Esophagus mucosa (tissue), 1 donor: ENCODE measurements at places on chromosomes 11 and 22. TPM values are rescaled to one million over a fixed set of nuclear protein-coding genes. Genes with fewer than 3 reads are reported as not detected.

DNA sequence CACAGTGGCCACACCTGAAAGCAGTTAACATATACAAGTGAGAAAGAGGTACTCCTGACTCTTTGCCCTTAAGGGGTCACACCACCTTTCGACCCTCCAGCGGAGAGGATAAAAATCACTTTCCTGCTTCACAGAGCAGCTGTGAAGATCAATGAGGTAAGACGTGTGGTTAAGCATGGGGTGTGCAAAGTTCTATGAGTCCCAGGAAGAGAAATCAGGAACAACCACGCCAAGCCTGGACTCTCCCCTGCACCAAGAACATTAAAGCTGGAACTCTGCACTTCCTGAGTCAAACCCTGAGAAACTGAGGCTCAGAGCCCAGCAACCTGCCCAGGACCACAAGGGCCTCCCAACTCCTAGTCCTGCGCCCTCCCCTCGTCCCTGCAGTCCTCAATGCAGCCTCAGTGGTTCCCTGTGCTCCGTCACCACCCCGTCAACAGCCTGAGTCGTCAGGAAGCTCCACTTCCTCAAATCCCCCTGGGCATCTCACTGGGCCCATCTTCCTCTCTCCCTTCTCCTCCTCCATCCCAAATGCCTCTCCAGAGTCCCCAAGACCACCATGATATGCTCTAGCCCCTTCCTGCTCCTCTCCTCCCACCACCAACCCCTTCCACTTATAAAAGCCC is 17.7 kb downstream of the TNKS1BP1 start:
- ATAC-seq = no peak

- peak; percentile 4 for ATAC-seq
These were observed 1.6 kb downstream of the MCAM start for GRCh38 chr11:119315131-119316015.

DNA sequence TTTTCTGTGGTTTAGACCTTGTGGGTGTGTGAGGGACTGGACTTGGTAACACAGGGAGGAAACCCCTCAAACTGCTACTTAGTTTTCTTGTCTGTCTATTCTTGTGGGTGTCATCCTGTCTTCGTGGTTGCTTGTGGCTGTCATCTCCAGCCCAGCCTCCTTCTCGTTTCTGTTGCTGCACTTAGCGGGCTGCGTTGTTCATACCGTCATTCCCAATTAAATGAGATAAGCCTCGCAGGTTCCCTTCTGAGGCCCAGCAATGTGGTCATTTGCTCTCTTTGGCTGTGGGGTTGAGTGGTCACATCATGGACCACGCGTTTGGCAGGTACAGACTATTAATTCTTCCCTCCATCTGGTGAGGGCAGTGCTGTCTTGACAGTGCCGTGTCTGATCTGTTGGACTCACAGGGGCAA is 18.8 kb downstream of the PANX1 start:
- ATAC-seq = no peak

GRCh38 chr11:31913985-31914384 is 102.9 kb upstream of the PAX6 start:
- no peak for ATAC-seq

DNA sequence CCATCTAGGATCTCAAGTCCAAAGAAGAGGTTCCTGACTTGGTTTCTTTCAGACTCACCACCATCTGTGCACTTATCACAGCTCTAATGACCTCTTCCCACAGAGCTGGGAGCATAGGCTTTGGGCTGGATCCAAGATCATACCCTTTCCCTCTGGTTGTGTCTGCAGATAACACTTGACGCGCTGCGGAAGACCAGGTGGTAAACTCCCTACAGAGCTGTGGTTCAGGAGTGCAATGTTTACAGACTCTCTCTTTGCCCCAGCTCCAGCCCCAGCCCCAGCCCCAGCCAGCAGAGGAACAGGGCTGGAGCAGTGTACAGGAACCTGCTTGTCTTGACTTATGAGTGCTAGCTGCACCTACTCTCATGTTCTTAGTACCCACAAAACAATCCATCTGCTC is 274.4 kb upstream of the SYN3 start:
- ATAC-seq = no peak

GRCh38 chr11:115965767-115966504 is 461.7 kb upstream of the CADM1 start:
- ATAC-seq = no peak

DNA sequence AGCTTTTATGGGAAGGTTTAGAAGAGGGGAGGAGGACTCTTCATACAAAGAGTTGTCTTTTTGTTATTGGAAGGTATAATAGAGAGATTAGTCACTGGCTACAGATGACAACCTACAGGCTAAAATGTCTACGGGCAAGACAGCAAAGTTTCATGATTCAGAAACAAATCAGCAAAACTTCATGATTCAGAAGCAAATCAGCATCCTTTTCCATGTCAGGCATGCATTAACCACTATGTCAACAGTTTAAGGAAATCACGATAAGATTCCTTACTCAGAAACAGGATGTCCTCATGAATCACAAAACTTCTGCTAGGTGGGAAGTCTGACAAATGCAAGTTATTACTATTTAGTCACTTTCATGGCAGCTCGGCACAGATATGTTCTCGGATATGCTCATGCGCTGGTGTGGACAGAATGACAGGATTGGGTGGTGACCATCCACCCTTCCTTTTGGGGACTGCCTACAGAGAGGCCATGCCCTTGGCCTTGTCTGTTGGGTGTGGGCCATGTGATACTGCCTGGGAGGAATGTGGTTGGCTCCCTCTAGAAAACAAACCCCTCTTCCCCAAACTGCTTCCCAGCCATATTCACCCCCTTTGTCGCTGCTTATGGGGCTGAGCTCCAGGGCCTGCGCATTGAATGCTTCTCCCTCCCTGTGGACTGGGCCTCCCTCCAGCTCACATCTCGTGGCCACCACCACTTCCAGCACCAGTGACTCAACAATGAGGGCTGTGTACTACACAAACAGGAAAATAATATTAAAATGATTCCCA is 10.1 kb downstream of the C11orf91 start:
- ATAC-seq = peak; percentile 79

DNA sequence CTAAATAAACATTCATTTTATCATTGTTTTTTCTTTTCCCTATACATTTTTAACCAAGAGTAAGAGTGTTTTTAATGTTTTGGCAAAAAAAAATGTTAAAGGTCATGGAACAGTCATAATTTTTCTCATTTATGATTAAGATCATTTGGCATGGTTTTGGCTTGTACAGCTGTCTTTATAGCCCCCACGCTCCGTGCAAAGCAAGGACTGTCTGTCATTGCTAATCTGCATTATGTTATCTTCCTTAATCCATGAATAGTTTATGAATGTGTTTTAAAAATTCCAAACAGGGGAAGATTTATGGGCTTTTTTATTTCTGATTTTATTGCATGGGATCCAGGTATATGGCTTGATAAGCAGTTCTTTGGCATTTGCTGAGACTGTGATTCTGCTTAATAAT is 28.1 kb downstream of the PGM2L1 start:
- no peak for ATAC-seq

DNA sequence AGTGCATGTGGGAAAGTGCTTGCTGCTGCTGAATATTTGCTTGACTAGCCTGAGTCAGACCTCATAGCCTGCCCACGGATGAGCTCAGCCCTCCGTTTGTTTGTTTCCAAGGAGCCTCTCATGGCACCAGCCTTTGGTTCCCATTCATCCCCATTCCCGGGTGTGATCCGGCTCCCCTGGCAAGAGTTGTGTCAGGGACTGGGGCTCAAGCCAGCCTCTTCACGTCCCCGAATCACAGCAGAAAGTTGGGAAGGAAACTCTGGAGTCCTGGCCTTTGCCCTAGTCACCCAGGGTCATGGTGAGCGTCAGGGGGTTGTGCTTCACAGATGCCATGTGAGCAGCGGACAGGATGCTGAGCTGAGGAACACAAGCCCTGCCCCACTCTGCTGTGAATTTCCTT is 13.8 kb downstream of the SEC14L3 start:
- ATAC-seq = no peak

GRCh38 chr11:19447150-19447566 is 206.4 kb upstream of the E2F8 start:
- ATAC-seq = peak; percentile 48

- ATAC-seq = no peak
These were observed 18.7 kb downstream of the SCUBE2 start for GRCh38 chr11:9072626-9073176.

- ATAC-seq = no peak
These were observed 88.1 kb downstream of the TP53I11 start for GRCh38 chr11:44862558-44863101.

DNA sequence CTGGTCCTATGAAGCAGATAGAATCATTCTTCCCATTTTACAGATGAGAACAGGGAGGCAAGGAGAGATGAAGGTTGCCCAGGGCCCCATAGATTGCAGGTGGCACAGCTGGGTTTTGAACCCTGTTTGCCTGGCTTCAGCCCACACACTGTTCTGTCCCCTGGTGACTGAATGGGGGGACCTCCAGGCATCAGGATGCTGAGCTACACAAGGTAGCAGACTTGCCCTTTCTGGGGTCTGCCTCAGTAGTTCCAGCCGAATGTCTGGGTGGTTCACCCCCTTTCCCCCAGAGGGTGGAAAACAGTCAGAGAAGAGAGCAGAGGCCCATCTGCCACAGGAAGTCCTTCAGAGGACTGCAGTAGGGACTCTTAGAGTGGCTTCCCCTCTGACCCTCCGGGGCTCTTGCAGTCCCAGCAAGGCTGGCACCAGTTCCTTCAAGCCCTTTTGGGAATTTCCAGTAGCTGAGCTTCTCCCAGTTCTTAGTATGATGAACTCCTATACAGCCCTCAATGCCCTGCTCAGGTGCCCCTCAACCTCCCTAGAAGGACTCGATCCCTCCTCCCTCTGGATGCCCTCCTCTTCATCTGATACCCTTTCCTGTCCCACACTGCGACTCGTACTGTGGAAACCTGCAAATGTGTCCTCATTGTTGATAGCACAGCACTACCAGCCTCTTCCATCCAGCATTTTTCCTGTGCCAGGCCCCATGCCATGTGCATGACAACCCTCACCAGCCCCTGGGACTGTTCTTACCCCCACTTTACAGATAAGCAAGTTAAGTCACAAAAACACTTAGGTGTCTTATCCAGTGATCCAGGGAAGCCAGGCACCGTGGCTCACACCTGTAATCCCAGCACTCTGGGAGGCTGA is 82.8 kb downstream of the IGLL1 start:
- ATAC-seq = no peak

DNA sequence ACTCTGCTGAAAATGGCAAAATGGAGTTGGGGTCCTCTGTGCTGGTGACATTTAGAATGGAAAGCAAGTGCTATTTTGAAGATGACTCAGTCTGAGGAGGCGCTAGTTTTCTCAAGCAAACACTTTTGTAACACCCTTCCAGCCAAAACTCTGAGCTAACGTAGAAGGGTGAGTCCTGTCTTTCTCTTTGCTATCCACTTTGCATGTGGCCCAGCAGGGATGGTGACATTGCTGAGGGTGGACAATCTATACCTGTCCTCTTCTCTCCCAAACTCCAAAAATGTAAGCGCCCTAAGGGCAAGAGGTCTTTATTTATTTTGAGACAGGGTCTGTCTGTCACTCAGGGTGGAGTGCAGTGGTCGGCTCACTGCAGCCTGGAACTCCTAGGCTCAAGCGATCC is 3.6 kb upstream of the KAT5 start:
- ATAC-seq = no peak

- no peak for ATAC-seq
These were observed 797 bp upstream of the B3GAT3 start for GRCh38 chr11:62622476-62623089.

- ATAC-seq = no peak
These were observed 103.5 kb downstream of the MICAL2 start for GRCh38 chr11:12213883-12214282.

GRCh38 chr11:17472467-17472866 is 4.2 kb downstream of the ABCC8 start:
- ATAC-seq = no peak

DNA sequence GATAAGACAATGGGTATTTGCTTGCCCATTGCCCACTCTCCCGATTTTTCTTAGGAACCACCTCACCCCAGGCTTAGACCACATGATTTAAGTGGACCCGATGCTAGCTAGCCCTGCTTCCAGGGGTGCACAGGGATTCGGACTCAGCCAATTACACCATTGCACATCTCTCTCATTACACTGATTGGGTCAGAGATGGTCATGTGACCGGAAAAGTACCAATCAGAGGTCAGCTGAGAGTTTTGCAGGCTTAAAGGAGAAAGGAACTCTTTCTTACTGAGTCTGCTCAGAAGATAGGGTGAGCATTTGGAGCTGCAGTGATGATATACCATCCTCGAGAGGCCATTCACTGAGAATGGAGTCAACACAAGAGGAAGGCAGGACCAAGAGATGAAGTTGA is 12.2 kb upstream of the ANKK1 start:
- ATAC-seq = no peak

GRCh38 chr22:33529424-33530113 is 390.7 kb downstream of the LARGE1 start:
- no peak for ATAC-seq

DNA sequence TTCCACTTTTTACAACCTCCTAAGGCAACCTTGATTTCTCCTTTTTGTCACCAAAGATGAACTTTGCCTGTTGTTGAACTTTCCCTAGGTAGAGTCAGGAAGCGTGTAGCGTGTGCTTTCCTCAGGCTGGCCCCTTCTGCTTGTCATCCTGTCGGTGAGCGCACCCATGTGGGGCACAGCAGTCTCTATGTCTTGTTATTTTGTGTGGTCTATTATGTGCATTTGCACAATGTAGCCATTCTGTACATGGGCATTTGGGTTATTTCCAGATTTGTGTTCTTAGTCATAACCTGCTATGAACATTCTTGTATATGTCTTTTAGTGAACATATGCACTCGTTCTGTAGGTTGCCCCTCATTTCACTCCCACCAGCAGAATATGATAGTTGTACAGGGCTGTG is 34.9 kb downstream of the CABIN1 start:
- ATAC-seq = no peak

DNA sequence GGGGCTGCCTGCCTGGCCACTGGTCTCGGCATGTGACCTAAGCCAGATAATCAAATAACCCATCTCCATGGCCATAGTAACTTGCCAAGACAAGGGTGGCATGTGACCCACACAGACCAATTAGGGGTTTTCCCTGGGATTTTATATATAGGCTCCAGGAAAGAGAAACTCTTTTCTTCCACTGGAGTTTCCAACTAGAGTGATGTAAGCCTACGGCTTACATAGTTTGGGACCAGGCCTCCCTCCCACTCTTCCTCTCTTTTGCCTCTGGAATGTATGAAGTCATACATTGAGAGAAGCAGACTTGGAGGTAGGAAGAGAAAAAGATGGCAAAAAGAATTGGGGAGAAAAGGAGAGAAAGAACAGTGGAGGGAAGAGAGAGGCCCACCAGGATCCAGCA is 84.6 kb upstream of the LDLRAD3 start:
- no peak for ATAC-seq

- peak; percentile 33 for ATAC-seq
These were observed 1.7 kb downstream of the TKFC start for GRCh38 chr11:61334434-61335354.

GRCh38 chr22:27224485-27225374 is 567.3 kb downstream of the MIAT start:
- no peak for ATAC-seq

The SLC29A2 gene
- 3.6 TPM for total RNA-seq

The MAPK12 gene
- 2.6 TPM for total RNA-seq

The PHF21A gene
- 17.2 TPM for total RNA-seq

The PKP3 gene
- total RNA-seq = 359 TPM

The EXPH5 gene
- total RNA-seq = 24.6 TPM

The ART1 gene
- total RNA-seq = not detected

The OR5I1 gene
- not detected for total RNA-seq

The SVIP gene
- total RNA-seq = 14.7 TPM

The MS4A3 gene
- total RNA-seq = not detected

The TTC38 gene
- total RNA-seq = 11.2 TPM

The VWCE gene
- total RNA-seq = 0.52 TPM

The SLC22A8 gene
- not detected for total RNA-seq
